Smooth muscle cell of trachea (primary cell): ENCODE measurements at places on chromosomes 16 and 17. TPM values are rescaled to one million over a fixed set of nuclear protein-coding genes. Genes with fewer than 3 reads are reported as not detected.

Gene SERPINF2
- 0.33 TPM in 1 of 2 replicates, not detected in the other for total RNA-seq

Gene DLX4
- not detected in 2 replicates for total RNA-seq

Gene HOXB2
- 8.7 and 10.4 TPM in 2 replicates for total RNA-seq

Gene GINS2
- total RNA-seq = 1.5 and 11.1 TPM in 2 replicates

Gene KRT36
- not detected in 2 replicates for total RNA-seq

Gene UTS2R
- 0.15 TPM in 1 of 2 replicates, not detected in the other for total RNA-seq

Gene PPM1E
- total RNA-seq = 0.17 TPM in 1 of 2 replicates, not detected in the other

Gene PDILT
- total RNA-seq = not detected in 2 replicates

Gene DLX3
- not detected in 2 replicates for total RNA-seq

Gene SPATA32
- total RNA-seq = not detected in 2 replicates

Gene GAS7
- total RNA-seq = 8.3 and 8.4 TPM in 2 replicates

Gene TUFM
- total RNA-seq = 128 and 129 TPM in 2 replicates

Gene MAP2K4
- total RNA-seq = 29.3 and 34.9 TPM in 2 replicates

Gene NPIPA2
- total RNA-seq = 0.33 and 1.2 TPM in 2 replicates

Gene SMURF2
- 68.5 and 107 TPM in 2 replicates for total RNA-seq

Gene SHMT1
- total RNA-seq = 7.4 and 19.9 TPM in 2 replicates

Gene C17orf67
- 0.66 and 0.73 TPM in 2 replicates for total RNA-seq
